Right ventricle myocardium superior (tissue), 1 donor: ENCODE measurements at places on chromosomes 1 and 21. TPM values are rescaled to one million over a fixed set of nuclear protein-coding genes. Genes with fewer than 3 reads are reported as not detected.
A peak's percentile ranks its signal among the peaks of the same experiment; 100 is the strongest.

DNA sequence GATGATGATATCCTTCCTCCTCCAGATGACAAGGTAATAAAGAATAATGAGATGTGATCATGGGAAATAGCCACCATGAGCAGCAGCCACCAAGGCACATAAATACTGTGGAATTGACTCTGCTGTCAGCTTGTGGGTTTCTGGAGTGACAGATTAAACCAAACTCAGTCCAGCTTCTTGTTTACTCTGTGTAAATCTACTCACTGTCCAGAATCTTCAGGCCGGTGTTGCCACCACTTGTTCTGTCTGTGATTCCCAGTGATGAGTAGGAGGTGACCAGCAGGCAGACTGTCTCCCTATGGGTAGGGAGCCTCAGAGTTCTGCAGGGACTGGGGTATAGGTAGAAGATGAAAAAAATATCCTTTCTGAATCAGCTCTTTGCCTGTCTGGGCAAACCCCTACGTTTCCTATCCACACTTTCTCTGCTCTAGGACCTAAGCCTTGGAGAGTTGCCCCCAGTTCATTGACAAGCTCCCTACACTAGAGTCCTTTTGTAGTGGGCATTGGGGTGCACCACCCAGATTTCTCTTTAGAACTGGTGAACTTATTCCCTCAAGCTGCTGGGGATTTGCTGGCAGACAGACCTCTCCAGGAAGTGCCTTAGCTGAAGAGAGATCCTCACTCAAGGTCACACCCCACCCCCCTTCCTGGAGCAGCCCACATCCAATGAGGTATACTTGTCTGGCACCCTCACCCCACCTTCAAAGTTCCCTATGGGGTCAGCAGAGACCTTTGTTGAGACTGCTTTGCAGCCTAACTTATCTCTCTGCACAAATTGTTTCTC, 47.6 kb downstream of the ATP1A1 start:
- no peak for DNase-seq

DNA sequence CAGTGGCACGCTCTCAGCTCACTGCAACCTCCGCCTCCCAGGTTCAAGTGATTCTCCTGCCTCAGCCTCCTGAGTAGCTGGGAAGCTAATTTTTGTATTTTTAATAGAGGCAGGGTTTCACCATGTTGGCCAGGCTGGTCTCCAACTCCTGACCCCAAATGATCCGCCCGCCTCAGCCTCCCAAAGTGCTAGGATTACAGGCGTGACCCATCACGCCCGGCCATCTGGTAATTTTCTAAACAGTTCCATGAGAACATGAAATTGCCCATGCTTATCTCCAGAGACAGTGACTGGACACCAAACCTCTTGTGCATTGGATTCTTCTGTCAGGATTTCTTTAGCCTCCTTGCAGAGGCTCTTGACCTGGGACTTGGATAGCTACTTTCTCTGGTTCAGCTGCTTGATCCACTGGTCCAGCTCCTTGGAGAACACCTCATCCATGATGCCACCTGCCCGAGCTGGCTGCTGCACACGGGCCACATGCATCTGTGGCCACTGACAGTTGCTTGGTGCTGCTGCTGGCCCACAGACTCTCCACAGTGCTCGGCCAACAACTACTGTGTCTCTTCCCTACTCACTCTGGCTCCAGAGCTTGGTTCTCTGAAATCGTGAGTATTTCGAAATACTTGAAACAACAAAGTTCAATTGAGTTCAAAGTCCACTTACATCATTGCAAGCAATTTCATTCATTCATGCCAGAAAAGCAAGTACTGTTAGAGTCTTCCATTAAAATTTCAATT, 40.0 kb upstream of the CTPS1 start:
- DNase-seq: peak; percentile 65

- no peak for DNase-seq
Observed at GRCh38 chr21:33254766-33255165, 11.4 kb upstream of the IL10RB start.

DNA sequence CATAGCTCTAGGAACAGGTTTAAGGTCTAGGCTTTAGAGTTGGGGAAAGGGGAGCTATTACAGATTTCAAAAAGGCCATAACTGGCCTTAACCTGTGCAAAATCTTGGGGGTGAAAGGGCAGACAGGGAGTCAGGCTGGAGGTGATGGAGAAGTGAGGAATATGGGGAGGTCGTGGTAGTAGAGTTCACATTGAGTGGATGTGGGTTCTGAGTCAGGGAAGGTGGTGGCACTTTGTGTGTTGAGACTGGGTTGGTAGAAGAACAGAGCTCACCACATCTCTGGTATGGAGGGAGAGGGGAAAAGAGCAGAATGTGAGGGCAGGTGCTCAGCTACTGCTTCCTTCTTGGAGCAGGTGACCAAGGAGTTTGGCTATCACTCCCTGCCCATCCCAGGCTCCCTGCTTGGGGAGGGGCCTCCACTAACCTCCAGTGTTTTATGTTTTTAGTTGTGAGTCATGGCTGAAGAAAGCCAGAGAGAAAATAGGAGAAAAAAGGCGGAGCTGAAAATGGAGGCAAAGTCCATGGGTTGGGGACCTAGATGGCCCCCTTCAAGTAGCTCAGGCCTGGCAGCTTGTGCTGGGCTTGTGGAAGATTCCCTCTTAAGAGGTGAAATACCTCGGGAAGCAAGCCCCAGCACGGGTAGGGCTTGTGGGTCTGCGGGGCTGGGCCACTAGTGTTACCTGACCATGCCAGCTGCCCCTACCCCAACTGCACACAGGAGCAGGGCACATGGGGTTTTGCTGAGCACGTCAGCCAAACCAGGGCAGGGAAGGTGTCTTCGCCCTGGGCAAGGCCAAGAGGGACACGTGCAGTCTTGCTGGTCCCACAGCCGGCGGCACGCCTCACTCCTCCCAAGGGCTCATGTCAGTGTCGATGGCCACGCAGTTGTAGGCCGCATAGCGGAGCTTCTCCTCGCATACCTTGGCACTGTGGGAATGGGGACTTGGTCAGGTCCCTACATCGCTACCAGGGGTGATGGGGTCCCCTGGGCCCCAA, 8.2 kb downstream of the HECTD3 start:
- DNase-seq: no peak

DNA sequence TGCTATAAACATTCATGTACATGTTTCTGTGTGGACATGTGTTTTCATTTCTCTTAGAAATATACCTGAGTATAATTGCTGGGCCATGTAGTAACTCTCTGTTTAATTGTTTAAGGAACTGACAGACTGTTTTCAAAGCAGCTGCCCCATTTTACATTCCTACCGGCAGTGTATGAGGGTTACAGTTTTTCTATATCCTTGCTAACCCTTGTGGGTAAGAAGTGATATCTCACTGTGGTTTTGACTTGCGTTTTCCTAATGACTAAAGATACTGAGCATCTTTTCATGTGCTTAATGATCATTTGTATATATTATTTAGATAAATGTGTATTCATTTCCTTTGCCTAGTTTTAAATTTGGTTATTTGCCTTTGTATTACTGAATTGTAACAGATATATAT, 81.7 kb downstream of the DNM3 start:
- DNase-seq: no peak

Gene SLC35F3
- total RNA-seq: not detected

DNA sequence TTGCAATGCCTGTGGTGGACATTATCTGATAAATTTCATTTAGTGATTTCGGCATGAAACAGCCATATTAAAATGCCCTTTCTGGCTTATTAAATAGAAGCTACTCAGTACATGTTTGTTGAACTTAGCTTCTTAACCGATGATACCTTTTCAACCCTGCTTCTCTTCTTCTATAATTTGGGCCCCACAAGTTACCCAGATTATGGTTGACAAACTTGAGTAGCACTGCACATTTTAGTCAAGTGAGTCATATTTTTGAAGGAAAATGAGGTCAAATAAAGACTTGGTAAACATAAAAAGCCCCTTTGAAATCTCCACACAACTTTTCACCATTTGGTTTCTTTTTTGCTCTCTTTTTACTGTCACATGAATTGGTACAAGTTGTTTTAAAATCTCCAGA, 33.8 kb downstream of the GIPC2 start:
- DNase-seq: no peak

DNA sequence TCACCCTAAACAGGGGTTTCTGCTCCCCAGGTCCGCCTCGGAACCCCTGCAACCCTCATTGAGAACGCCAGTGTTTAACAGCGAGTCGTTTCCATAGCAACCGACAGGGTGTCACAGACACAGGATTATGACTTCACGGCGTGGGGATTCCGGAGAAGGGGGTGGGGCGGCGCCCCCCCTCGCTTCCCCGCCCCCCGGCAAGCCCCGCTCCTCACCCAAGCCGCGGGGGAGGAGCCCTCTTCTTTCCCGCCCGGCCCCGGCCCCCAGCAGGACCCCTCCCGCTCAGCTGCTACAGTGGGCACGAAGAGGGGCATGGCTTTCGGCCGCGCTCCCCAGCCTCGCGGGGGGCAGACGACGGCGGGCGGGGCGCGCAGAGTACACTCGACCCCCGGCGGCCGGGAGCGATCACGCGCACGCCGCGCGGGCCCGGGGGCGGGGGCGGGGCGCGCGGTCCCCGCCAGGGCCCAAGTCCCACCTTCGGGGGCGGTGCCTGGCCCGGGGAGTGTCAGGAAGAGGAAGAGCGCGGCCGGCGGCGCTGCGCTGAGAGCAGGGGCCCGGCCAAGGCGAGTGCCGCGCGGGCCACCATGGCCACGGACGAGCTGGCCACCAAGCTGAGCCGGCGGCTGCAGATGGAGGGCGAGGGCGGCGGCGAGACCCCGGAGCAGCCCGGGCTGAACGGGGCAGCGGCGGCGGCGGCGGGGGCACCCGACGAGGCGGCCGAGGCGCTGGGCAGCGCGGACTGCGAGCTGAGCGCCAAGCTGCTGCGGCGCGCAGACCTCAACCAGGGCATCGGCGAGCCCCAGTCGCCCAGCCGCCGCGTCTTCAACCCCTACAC, at the start of gene EFHD2:
Gene EFHD2 (plus strand): TSS at position 501 of the 835 bp plus-strand sequence. CDS start 84 bp downstream, at position 585.
- peak; percentile 92 for DNase-seq

- DNase-seq: no peak
Observed at GRCh38 chr1:115669886-115670285, 28.1 kb downstream of the VANGL1 start.

Gene USH2A
- total RNA-seq: 2.7 TPM

- no peak for DNase-seq
Observed at GRCh38 chr1:181216591-181216994, 128.1 kb downstream of the IER5 start.

Gene SLAMF6
- 0.30 TPM for total RNA-seq

Gene ENAH
- 70.4 TPM for total RNA-seq

DNA sequence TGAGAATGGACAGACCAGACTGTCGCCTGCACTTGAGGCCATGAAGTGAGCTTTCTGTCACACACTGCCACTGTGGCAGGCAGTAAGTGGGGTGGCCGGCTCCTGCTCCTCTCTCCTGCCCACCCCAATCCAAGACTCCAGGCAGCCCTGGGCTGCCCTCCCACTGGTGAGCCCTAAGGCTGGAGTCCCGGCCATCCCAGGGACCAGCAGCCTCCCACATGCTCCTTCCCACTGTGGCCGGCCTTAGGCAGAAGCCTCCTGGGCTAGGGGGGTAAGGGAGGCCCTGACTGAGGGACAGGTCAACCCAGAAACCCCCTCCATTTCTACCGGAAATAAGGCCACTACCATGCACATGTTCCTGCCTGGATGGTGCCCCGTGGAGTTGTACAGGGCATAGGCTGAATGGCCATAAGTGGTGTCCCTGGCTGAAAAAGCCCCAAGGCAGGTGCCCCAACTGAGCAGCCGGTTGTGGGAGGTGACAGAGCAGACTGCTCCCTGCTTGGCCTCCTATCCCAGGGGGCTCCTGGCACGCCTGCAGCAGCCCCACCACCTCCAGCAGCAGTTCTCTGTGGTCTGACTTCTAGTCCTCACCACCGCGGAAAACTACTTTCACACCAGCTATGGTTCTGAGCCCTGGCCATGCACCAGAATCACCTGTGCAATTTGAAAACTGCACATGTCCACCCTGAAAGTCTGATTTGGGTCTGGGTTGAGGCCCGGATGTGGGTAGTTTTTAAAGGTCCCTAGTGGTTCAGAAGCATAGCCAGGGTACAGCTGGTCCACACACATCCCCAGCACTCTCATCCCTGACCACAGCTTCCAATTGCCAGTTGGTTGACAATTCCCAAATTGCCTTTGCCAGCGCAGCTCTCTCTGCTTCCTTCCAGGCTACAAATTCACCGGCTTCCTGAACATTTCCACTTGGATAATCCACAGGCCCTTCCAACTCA, 1.6 kb upstream of the ARTN start:
- no peak for DNase-seq

- DNase-seq: no peak
Observed at GRCh38 chr1:32303997-32304622, 12.2 kb downstream of the HDAC1 start.

GRCh38 chr1:5639106-5639722, 353.0 kb downstream of the NPHP4 start:
- DNase-seq: no peak

Gene S1PR1
- 50.9 TPM for total RNA-seq

- DNase-seq: no peak
Observed at GRCh38 chr1:117237726-117238381, 27.1 kb upstream of the VTCN1 start.

- DNase-seq: no peak
Observed at GRCh38 chr1:160191756-160192155, 1.4 kb downstream of the CASQ1 start.

Gene F13B
- not detected for total RNA-seq

DNA sequence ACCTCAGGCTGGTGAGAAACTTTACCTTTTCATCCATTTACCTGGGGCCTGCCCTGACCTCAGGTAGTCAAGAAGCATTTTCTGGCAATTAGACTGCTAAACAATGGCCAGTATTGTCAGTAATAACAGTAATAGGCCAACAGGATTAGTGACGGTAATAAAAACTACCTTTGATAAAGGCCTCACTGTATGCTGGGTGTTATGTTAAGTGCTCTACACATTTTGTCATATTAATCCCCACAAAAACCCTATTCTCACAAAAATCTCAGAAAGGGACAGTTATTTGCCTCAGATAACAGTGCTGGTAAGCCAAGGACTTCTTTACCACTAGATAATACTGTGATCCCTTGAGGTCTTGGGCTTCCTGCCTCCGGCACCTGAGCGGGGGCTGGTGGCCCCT, 191.4 kb downstream of the FOXD2 start:
- no peak for DNase-seq

Gene PRKAA2
- total RNA-seq: 77.2 TPM

Gene TMPRSS15
- not detected for total RNA-seq

Gene OR2T35
- total RNA-seq: not detected

- no peak for DNase-seq
Observed at GRCh38 chr1:225999912-226000337, 782 bp upstream of the SDE2 start.

Gene DCST1
- not detected for total RNA-seq

Gene GNAT2
- total RNA-seq: not detected

Gene CYP4Z1
- total RNA-seq: 0.86 TPM

- DNase-seq: peak; percentile 70
Observed at GRCh38 chr21:42845296-42845965, 33.9 kb downstream of the WDR4 start.

GRCh38 chr1:157496121-157496526, 56.2 kb downstream of the FCRL5 start:
- DNase-seq: no peak

Gene ANGPTL3
- total RNA-seq: not detected

Gene CEP104
- 32.3 TPM for total RNA-seq
